NB4 (cell line): ENCODE measurements at places on chromosomes 7 and 10.

DNA sequence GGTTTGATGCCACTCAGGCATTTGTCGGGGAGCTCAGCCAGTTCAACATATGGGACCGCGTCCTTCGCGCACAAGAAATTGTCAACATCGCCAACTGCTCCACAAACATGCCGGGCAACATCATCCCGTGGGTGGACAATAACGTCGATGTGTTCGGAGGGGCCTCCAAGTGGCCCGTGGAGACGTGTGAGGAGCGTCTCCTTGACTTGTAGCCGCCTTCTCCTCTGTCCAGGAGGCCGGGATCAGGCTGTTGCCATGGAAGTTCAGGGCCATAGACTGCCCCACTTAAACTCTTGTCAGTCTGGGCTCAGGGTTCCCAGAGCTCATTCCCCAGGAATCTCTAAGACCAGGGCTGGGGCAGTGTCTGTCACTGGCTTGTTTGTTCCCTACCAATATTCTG, 11.3 kb downstream of the NPTX2 start:
- no peak for DNase-seq

GRCh38 chr7:119270045-119270464, 1002.9 kb upstream of the KCND2 start:
- DNase-seq: peak; percentile 77

DNA sequence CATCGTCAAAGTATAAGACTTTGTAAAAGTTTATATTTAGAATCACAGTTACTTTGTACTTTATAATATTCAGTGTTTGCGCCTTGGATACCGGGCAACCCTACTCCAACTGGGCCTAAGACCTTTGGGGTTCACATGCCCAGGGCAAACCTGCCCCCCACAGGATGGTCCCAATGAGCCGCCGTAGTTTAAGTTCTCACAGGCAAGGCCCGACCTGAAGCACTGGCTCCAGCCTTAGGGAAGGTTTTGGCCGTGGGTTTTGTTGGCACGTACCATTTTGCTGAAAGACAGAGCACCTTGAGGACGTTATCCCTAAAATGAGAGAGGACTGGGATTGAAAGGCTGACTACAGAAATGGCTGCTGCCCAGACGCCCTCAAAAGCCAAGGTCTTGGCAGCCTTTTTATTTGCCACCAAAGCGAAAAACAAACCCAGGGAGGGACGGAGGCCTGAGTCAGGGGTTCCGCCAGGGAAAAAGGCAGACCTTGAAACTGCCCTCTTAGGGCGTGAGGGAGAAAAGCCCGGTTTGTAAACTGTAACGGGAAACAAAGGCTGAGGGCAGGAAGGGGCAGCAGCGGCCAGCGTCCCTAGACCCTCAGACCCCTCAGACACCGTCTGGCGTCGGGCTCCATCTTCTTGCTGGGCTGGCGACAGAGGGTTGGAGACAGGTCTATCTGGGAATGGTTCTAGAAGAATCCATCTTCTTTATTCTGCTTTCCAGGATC, at the start of gene CCDC172:
Gene CCDC172 (plus strand): TSS at position 222 of the 724 bp plus-strand sequence. CDS start 564 bp downstream, outside the sequence.
- no peak for DNase-seq

DNA sequence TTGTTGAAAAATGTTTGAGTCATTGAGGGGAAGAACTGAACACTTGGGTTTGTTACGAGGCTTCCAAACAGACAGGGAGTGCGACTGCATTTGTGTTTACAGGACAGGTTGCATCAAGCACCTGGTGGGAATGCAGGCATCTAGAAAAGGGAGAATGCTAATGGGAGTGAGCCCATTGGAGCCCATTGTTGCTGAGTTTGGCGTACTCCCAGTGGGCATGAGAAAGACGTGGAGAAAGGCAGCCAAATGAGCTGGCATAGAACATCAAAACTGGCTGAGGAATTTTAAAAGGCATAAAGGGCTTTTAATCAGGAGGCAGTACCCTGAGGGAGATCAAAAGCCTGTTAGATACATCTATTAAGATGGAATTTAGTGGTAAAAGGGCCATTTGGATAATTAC, 171.6 kb upstream of the NPSR1 start:
- no peak for DNase-seq

- no peak for DNase-seq
Measured at GRCh38 chr7:152013974-152014373, 11.5 kb upstream of the GALNT11 start.

GRCh38 chr10:71255808-71256660, 43.7 kb downstream of the UNC5B start:
- DNase-seq: peak; percentile 54

GRCh38 chr7:44541-44896, 147.9 kb upstream of the FAM20C start:
- no peak for DNase-seq

DNA sequence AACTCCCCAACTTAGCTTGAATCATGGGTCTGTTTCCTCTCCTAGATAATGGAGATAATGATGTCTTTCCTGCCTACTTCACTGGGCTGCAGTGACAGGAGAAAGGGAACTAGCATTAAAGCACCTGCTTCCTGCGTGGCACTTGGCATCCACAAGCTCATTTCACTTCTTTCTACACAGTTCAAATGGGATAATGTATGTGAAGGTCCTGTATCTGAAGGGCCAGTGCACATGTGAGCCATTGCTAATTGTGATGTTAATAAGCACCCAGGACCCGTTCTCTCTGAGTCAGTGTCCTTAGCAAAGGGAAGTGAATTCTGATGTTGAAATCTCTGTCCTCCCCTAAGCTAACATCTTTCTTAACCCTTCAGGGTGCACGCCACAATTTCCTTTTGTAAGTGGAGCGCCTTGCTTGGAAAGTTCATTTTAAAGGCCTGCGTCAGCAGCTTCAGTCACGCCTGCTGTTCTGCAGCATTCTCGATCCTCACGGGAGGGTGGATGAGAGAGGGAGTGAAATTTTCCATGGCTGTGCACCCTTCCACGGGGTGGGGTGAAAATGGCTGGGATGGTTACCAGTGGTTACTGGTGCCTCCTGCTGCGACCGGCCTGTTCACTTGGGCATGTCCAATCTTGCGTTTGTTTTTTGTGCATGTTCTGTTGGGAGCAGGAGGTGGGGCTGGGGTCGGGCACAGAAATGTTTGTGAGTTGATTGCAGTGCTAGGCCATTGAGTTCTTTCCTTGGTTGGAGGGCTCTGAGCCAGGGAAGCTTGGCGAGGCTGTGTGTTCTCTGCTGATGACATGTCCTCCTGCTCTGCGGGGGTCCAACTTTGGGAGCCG, 59.2 kb downstream of the HK1 start:
- peak; percentile 96 for DNase-seq

GRCh38 chr7:153934629-153935028, 117.6 kb upstream of the DPP6 start:
- DNase-seq: no peak

DNA sequence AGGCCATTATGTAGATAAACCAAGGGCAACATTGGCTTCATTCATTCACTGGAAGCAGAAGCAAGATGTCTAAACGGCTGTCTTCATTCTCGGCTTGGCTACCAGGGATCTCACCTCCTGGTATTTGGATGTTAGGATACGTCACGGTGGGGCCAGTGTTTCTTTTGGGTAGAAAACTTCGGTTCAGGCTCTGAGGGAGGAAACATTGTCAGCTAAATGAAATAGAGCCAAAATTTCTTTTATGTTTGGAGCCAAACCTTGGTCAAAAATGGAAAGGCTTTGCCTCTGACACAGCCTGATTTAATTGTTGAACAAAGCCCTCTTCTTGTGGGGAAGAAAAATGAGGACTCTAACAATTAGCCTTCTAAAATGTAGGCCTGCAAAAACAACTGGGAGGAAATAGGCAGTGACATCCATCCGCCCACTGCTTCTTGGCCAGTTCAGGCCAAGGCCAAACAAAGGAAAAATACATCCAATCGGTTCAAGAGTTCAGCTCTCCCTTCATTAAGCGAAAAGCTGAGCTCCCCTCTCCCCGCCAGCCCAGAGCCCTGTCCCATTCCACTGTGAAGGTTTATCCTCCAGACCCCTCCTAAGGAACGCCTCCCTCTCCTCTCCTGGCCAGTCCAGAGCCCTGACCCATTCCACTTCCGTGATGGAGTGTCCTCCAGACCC, 44.4 kb downstream of the PFKFB3 start:
- DNase-seq: no peak

DNA sequence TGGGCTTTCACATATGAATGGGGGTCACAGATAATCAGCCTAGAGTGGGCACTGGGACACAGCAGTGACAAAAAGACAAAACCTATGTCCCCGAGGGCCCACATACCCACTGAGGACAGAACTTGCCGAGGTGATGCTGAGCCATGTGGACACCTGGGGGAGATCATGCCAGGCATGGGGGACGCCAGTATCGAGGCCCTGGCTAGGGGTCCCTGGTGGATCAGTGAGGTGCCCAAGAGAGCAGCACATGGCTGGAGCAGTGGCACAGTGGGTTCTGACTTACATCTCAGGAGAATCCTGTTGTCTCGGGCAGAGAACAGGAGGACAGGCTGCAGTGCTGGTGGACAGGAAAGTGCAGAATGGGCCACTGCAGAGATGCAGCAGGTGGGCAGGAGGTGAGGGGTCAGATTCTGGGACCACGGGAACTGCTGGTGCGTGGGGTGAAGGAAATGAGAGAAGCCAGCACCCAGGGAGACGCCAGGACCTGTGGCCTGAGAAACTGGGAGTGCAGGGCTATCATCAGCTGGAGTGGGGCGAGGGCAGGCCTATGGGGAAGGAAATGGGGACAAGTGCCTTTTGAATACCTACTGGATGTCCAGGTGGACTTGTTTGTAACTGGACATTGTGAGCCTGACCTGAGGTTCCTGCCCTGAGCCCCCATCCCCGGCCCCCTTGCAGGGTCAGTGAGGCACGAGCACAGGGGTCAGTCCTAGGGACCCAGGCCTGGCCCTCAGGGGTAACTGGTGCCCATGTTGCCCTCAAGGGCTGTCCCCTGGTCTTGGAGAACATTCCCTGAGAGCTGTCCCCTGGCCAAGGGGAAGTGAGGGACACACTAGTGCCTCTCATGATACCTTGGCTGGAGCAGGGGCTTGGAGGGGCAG, 91.2 kb upstream of the RET start:
- no peak for DNase-seq

- peak; percentile 65 for DNase-seq
Measured at GRCh38 chr10:45144326-45145070, 143.8 kb downstream of the ZNF22 start.

DNA sequence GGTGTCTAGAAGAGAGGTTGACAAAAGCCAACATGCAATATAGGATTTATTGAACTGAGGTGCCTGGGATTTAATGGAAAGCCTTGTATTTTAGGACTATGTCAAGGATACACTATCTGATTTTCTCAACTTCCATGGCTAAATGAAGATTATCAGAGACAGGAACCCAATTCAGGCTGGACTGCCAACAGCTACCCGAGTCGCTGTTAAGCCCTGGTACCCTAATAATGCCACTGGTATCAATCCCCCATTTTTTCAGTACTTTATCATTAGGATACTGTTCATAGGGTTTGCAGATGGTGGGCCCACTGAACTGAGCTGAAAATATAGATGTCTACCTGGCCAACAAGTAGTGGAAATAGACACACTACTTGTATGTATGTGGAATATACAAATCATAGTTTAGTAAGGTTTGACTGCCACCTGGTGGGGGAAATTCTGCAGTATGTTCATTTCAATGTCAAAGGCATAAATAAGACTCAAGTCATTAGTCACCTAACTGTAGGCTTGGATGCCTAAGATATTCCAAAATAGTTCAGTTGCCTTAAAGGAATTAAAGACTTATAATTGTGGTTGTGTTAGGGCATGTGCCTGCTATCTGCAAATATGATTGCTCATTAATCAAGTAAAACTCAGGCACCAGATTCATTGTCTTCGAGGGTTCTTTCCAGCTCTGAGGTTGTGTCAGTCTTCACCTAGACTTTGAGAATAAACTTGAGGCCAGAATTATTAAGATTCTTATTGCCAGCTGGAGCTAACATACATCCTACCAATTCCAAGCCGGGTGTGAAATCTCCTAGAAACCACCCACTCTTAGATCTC, 34.1 kb upstream of the NOBOX start:
- DNase-seq: peak; percentile 74

DNA sequence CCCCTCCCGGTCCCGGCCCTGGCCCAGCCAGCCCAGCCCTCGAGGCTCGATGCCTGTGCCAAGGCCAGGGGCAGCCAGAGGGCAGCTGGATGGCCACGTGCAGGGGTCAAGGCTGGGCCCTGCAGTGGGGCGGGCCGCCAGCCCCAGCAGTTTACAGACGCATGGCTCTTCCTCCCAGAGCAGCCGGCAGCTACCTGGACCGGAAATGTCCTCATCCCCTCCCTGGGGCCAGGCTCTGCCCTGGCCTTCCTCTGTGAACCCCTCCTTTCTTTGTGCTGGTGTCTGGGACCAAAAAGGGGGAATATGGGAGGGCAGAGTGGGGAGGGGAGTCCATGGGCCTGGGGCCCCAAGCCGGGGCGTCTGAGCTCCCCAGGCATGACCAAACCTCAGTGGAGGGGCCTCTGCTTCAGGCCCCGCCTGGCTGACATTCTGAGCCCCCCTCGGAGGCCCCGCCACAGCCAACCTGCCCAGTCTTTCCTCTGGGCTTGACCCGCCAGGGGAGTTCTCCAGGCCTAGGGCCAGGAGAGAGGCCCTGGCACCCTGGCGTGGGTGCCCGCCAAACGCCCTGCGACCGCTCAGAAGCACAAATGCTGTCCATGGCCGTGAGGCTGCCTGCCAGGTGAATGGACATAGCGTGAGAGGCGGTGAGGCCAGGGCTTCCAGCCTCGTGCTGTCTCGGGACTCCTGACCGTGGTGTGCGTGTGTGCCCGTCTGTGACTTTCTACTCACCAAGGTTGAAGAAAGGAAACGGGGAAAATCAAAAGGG, 24.7 kb upstream of the AMZ1 start:
- no peak for DNase-seq

- DNase-seq: no peak
Measured at GRCh38 chr7:152851326-152851725, 91.8 kb downstream of the ACTR3B start.

DNA sequence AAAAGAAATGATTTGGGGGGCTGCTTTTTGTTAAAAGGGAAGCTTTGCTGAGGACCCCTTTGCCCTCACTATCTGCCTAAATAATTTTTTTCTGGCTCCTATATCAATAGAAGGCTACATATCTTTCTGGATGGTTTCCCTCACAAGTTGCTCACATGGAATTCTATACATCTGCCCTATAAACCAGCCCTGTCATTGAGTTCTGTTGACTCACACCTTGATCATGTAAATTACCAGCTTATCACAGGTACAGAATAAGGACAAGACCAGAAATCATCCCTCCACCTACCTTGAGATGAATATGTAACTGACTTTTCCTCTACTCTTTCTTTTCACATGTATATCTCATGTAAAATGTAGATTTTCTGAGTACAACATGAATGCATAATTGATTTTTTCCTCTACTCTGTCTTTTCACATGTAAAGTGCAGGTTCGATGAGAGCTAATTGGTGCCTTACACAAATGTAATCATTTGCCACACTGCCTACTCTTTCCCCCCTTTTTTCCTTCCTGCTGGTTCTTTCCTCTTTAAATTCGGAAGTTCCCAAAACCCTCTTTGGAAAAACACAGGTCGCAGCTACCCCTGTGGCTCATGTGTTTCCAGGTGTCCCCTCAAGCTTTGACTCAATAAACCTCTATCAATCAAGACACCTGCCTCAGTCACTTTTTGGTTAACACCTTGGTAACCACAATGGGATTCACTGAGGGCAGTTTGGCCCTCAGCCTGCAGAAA, 12.5 kb downstream of the CYP3A43 start:
- no peak for DNase-seq

DNA sequence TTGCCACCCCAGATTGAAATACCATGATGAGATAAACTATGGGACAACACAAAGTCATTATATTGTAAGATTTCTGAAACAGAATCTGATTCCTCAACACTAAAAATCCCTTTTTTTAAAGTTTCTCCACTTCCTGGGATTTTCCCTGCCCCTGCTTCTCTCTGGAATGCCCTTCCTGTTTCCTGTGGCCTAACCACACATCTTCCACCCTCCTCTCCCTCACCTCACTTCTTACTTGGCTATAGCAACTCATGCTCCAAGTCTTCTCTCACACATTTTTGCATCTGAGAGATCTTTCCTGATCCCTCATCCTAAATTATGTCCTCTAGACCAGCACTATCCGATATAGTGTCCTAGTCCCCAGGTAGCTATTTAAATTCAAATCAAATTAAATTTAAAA, 4.1 kb upstream of the RELN start:
- DNase-seq: no peak
